A549 treated with dexamethasone at 1 μM for 4 hours (cell line): ENCODE measurements at places on chromosomes 11 and 22. TPM values are rescaled to one million over a fixed set of nuclear protein-coding genes. Genes with fewer than 3 reads are reported as not detected.

The OR5P2 gene
- not detected in 5 replicates for total RNA-seq

The DSCAML1 gene
- 0.08 to 0.53 TPM (median 0.30 TPM) in 5 replicates for total RNA-seq

The C11orf52 gene
- 0.15 to 0.45 TPM (median 0.26 TPM) in 5 replicates for total RNA-seq

The TSPAN4 gene
- 137 to 186 TPM (median 171 TPM) in 5 replicates for total RNA-seq

The OR8D4 gene
- not detected in 5 replicates for total RNA-seq

The HEPN1 gene
- total RNA-seq: not detected in 5 replicates

The TMEM45B gene
- total RNA-seq: 0.04 to 0.18 TPM (median 0.11 TPM) in 5 replicates

The FGF3 gene
- total RNA-seq: not detected in 5 replicates

The XNDC1N gene
- 2.5 to 4.3 TPM (median 3.2 TPM) in 5 replicates for total RNA-seq

The OR10D3 gene
- not detected in 5 replicates for total RNA-seq

The EXPH5 gene
- total RNA-seq: 0.05 to 0.06 TPM (median 0.05 TPM) in 4 of 5 replicates, not detected in the other

The MPZL2 gene
- total RNA-seq: 0.06 TPM in 1 of 5 replicates, not detected in the others

The LARGE1 gene
- total RNA-seq: 3.6 to 5.0 TPM (median 4.3 TPM) in 5 replicates

The SLC22A12 gene
- total RNA-seq: not detected in 5 replicates

The RNF214 gene
- total RNA-seq: 10.1 to 16.3 TPM (median 14.8 TPM) in 5 replicates

The CCDC188 gene
- total RNA-seq: not detected in 5 replicates

The CHRNA10 gene
- total RNA-seq: 0.73 to 1.4 TPM (median 0.98 TPM) in 5 replicates

The SEPTIN5 gene
- 9.3 to 11.0 TPM (median 9.9 TPM) in 5 replicates for total RNA-seq

The SCGB1D2 gene
- total RNA-seq: not detected in 5 replicates

The KCNQ1 gene
- total RNA-seq: 0.52 to 0.75 TPM (median 0.60 TPM) in 5 replicates

The CCDC15 gene
- 0.51 to 0.89 TPM (median 0.66 TPM) in 5 replicates for total RNA-seq

The C11orf86 gene
- total RNA-seq: 37.3 to 63.3 TPM (median 53.3 TPM) in 5 replicates

The PTDSS2 gene
- total RNA-seq: 28.7 to 46.7 TPM (median 45.6 TPM) in 5 replicates

The PVALB gene
- total RNA-seq: not detected in 5 replicates

The CSF2RB gene
- total RNA-seq: 0.01 TPM in 1 of 5 replicates, not detected in the others

The FAM227A gene
- 0.47 to 0.68 TPM (median 0.62 TPM) in 5 replicates for total RNA-seq

The MS4A10 gene
- not detected in 5 replicates for total RNA-seq
